Ammon's horn (tissue), 1 donor: ENCODE measurements at places on chromosomes 6 and 20.

DNA sequence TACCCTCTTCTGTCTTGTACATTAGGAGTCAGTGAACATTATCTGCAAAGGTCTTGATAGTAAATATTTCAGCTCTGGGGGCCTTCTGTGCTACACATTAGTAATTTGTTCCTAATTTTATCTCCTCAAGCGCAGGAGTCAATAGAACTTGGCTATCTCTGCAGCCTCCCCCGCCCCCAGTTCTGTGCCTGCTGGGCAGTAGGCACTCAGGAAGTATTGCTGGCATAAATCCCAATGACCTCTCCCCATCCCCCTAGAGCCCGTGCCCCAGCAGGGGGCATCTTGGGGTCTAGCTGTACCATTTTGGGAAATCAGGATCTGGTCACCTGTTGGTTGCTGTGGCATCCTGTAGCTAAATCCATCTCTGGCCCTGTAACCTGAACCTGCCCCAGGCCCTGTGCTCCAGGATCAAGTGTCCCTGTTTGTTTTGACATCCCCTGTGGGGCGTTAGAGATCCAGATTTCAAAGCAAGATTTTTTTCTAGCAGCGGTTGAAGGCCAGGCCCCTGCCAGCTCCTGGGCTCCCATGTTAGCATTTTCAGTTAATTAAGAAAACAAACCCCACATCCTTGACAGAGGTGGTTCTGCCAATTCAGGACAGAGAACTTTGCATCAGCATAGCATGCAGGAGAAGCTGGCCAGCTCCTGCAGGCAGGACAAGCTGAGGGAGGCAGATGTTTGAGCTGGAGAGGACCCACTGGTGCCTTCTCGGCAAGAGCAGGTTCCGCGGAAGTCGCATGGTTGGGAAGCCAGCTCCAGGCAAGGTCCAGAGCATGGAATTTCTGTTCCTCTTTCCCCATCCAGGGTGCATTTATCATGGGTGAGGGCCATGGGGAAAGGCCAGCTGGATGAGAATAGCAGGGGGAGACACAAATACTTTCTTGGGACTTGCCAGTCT, 32.1 kb downstream of the DAAM2 start:
- no peak for DNase-seq

DNA sequence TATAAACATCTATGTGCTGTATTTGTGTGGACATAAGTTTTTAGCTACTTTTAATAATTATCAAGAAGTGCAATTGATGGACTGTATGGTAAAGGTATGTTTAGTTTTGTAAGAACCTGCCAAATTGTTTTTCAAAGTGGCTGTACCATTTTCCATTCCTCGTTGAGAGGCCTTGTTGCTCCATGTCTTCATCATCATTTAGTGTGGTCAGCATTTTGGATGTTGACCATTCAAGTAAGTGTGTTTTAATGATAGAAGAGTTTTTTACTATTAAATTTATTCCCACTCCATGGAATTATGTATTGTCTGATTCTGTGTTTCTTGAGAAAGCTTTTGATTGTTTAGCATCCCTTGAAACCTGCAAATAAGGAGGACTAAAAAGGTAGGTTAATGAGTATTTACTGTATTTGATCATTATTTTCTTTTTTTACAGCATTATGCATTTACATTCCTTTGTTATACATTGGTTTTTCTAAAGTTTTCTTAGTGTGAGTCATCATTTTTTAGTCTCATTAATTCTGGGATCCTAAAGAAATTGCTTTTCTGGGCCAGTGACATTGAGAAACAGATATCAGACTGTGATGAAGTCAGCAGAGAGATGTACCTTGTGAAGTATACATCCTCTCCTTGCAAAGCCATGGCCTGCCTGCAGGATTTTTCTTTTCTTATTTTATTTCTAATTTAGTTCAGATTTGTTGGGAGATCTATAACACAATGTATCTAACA, 312.8 kb upstream of the PTCHD4 start:
- DNase-seq: no peak

GRCh38 chr20:17140894-17141293, 85.9 kb upstream of the PCSK2 start:
- no peak for DNase-seq

DNA sequence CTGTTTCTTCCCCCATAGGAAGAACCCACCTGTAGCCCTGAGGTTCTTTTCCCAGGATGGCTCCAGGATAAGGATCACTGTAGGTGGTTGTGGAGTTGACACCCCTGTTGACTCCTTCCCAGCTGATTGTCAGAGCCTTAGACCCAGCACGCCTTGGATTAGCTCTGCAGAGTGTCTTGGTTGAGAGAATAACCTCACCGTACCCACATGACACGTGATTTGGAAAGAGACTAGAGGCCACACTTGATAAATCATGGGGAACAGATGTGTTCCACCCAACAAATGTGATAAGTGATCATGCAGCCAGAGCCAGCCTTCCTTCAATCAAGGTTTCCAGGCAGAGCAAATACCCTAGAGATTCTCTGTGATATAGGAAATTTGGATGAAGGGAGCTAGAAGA, 12.2 kb downstream of the BTN3A1 start:
- DNase-seq: no peak

- DNase-seq: no peak
Measured at GRCh38 chr20:35009665-35010328, 54.1 kb downstream of the MYH7B start.

DNA sequence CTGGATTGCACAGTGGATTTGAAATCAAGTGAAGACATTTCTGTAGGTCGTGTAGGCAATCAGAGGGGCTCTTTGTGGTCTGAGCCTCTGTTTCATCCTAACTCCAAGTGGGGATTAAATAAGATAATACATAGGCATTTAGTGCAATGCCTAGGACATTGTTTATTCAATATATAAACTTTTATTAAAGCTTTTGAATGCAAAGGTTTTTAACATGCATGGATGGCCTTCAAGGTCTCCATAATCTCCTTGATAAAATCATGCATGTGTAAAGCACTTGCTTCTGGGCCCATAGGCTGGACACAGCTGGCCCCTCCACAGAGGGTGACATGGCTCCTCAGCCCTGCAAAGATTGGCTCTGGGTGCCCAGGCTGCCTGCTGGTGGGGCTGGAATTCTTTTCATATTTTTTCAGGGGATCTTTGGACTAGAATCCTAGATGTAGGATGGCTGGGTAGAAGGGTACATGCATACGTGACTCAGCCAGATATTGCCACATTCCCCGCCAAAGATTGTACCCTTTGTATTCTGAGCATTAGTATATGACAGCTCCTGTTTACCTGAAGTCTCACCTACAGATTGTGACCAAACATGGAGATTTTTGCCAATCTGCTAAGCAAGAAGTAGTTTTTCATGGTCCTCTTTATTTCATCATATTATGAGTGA, 19.0 kb upstream of the AVP start:
- DNase-seq: no peak

GRCh38 chr6:113629975-113630737, 227.0 kb upstream of the MARCKS start:
- DNase-seq: no peak

DNA sequence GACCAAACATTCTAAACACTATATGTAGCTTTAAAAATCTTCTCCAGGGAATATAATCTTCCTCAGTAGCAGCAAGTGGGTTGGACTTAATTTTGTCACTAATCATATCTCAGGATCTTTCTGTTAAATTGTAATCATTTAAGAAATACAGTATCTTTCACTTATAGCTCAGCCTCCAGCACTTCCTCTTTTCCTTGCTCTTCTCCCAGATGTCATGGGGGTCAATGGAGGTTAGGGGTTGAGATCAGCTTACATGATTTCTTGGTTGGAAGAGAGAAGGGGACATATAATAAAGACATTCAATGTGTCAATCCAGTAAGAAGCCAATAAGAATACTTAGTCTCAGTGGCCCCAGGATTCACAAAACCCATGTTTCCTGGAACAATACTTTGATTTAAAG, 15.7 kb upstream of the REPS1 start:
- no peak for DNase-seq

DNA sequence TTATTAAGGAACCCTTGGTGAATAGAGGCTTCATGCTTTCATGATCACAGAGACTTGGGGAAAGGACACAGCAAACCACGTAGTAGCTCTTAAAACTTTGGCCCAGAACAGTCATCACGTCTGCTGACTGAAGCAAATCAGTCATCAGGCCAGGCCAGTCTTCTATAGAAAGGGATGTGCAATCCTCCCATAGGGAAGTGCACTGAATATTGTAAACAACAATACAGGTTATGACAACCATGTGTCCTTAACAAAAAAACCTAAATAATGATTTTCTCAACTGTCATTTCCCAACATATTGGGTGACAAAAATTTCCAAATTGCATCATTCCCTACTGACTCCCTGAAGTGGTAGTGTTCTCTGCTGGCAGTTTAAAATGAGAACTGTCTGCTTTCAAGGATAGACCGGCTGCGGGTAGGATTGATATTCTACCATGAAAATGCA, 388.2 kb upstream of the CITED2 start:
- peak; percentile 24 for DNase-seq

DNA sequence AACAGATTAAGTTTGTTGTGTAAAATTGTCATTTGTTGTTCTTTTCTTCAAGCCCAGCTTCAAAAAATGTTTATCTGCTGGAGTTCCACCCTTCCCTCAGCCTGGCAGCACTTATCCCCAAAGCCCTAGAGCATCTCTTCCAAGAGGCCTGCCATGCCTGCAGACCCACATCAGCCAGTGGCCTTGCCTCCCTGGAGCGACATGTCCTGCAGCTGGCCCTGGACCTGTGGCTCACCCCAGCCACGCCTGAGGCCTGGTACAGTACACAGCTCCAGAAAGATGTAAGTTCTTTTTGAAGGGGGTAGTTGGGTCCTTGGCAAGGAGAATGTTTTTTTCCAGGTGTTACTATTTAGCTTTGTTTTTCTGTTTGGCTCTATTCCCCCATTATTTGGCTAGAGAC, 124.8 kb downstream of the CD164 start:
- DNase-seq: no peak

DNA sequence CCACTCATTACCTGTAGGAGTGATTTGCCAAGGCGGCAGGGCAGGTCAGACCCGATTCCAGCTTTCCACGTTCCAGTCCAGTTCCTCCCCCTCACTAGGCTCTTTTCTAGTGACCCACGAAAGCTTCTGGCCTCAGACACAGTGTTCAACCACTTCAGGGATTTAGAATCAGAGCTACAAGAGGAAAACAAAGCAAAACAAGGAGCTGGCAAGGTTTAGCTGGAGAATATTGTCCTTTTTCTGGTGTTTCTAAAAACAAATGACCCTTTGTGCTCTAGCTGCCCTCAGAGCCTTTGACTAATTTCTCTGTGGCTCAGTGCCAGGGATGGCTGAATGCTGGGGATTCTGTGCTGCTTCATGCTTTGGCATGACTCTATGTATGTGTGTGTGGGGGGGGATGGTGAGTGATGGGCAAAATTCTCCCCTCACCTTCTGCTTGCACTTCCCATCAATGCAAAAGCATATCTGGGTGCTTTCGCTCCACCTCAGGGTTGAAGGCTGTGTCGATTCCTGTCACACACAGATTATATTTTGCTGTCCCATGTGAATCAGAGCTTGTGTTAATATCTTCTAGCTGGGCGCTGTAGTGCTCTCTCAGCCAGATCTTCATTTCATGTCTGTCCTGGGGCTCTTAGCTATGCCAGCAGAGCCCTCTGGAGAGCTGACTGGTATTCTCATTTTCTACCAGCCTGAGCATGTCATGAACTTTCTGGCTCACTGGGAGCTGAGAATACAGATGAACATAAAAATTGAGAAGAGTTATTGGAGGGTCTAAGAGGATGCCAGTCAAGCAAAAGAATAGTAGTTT, 19.3 kb upstream of the NEDD9 start:
- peak; percentile 86 for DNase-seq

DNA sequence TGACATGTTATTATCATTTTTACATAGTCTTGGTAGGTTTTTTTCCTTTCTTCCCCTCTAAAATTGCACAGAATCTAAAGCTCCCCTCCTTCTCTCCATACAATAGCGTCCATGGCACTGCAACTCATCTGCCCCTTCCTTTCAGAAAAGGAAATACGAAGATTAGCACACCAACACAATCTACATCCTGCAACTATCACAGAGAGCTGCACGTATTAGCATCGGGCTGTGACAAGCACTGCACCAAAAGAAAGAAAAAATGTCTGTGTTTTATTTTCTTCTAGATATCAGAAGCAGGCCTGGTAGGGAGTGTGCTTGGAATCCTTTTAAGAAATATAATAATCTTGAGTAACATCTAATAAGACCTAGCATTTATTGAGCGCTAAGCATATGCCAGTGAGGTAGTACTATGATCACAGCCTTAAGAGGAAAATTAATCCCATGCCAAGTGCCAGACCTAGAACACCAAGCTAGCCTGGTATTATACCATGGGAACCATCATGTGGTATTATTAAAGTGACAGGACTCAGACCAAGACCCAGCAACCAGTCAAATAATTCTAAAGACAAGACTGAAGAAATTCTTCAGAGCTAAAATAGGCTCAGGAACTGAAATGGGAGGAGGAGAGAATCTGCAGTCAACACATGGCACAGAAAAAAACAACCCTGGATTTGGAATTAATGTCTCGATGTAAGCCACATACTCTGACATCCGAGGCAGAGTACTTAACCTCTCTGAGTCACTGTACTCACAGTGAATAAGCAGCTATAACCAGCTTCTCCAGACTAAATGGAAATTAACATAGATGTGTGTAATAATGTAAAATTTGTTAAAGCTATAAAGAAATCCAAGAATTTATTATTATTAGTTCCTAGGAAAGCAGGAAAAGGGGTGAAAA, 124.3 kb downstream of the IPCEF1 start:
- no peak for DNase-seq

DNA sequence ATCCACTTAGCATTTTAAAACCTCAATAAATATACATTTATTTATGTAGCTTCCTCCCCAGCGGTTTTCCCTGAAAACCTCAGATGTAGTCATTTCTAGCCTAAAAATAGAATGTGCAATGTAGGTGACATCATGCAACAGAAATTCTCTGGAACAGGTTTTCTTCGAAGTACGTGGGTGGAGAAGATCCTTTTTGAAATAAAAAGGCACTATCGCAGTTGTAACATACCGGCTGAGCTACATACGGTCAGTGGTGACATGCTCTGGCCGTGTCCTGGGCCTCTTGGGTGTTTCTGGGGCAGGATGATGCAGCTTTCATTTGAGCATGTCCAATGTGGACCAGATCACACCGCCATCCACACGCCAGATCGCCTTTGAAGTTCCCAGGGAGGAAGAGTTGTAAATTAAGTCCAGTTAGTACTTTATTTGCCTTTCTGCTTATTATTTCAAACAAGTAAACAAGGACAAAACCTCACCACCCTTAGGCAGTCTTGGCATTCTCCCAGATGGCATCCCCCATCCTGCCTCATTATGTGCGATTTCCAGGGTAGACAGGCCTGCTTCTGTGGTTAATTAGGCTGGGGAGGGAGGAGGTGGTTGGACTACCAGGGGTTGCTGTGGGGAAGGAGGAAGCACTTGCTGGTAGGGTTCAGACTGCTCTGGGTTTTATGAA, 109.5 kb upstream of the CLDN20 start:
- DNase-seq: peak; percentile 46

GRCh38 chr6:163671355-163671754, 256.8 kb downstream of the QKI start:
- no peak for DNase-seq

GRCh38 chr20:32050851-32051556, 1.0 kb upstream of the HCK start:
- peak; percentile 48 for DNase-seq

GRCh38 chr6:138724015-138724414, 49.6 kb upstream of the CCDC28A start:
- DNase-seq: peak; percentile 41
